NCI-H345 (cell line): ENCODE measurements at places on chromosomes 3 and 15.

GRCh38 chr3:188271226-188271914 is 117.4 kb downstream of the LPP start:
- DNase-seq: no peak

- DNase-seq: no peak
Observed at GRCh38 chr3:8813411-8813810, 44.0 kb upstream of the OXTR start.

- DNase-seq: no peak
Observed at GRCh38 chr3:77945320-77945719, 905.4 kb downstream of the ROBO2 start.

DNA sequence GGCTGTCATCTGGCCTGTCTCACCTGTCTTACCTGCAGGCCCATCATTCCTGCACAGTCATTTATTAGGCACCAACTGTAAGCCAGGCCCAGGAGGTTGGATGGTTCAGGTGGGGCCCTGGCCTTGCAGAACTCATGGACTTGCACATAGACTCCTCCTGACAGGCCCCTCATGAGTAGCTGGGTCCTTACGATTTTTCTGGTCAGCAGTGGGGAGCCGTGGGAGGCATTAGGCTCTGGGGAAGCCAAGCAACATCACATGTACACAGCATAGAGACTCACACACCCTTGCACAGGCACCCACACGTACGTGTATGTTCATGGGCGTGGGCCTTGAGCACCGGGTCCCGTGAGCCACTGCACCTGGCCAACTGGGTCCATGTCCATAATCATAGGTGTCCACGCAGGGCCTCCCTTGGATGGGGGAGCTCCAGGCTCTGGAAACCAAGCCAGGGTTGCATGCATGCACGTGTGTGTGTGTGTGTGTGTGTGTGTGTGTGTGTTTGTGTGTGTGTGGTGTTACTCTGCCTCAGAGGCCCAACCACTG is 20.3 kb downstream of the CISH start:
- DNase-seq: no peak

DNA sequence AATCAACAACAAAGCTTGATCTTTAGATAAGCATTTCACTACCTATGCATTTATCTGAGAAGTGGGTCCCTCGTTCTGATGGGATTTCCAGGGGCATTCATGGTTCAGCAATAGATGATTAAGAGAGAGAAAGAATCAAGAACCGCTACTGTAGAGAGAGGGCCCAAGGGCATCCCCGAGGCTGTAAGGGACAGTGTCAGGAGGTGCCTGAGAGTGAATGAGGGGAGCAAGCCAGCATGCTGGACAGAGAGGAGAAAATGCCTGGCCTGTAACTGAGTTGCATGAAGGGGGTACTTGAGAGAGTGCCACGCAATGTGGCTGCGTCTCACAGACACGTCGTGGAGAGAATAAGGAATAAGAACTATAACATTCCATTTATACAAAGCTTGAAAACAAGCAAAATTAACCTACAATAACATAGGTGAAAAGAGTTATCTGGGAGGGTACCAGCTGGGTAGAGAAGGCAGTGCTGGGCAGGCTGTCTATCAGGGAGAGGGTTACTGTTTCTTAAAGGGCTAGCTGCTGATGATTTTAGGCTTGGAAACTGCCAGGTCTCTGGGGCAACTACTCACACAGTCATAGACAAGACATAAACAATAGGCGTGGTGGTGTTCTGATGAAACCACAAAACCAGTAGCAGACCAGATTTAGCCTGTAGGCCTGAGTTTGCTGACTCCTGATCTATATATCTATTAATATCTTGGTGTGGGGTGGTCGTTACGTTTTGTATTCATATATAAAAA is 374.6 kb upstream of the CFAP20DC start:
- DNase-seq: no peak

DNA sequence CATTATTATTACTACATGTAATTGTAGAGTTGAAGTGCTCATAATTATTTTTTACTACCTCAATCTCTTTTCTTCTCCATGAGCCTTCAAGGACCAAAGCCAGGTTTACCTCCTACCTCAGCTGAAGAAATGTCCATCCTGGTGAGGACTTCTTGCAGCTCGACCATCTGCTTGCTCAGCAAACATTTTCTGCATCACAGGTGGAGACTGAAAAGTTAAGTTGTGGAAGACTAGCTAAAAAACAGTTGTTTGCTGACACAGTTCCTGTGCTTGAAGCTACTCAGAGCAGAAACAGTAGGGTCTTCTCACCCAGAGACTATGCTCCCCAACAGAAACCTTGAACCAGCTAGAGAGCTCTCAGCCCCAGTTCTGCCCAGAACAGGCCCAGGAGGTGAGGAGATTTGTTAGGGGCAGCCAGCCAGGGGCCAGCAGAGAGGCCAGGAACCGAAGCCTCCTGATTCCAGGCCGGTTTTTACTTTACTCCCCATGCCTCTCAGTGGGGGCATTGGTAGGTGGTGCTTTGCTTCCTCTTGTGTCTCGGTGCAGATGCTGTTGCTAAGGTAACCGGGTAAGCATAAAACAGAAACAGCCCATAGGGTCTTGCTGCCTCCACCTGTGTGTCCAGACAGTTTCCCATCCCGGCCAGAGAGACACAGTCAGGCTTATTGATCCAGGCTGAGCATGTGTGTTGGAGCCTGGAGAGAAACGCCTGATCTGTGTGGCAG is 54.9 kb downstream of the CCNL1 start:
- peak; percentile 43 for DNase-seq

DNA sequence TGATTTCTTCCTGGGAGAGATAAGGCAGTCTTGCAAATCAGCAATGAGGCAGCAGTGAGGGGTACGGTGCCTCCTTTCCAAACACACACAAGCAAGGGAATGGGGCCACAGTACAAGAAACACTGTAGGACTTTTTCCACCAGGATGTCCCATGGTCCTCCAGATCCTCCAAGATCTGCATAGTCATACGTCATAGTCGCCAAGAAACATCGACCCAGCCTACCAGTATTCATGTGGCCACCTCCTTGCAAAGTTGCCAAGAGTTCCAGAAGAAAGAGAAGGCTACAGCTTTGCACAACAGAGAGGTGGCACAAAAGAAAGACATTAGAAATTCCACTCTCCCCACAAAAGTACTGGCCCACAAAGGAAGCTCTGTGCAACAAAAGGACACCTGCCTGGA is 257.9 kb downstream of the CTNNB1 start:
- DNase-seq: no peak

DNA sequence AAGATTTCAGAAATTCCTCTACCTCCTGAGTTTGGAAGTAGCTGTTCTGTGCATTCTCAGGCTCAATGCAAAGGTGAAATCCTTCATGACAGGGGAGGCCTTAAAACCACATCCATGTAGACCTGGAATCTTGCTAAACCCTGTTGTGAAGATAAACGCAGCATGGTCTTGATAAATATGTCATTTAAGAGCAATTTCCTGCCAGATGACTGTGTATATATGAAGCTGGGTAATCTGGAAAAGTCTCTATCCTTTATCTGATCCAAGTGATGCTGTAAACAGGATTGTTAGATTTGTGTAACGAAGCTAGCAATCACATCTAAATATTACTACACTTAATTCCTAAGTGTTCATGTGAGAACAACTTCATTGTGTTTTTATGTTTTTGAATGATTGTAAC is 9.1 kb downstream of the MCTP2 start:
- no peak for DNase-seq

- DNase-seq: no peak
Observed at GRCh38 chr15:27843146-27843545, 256.0 kb downstream of the OCA2 start.

GRCh38 chr3:23698652-23699313 is 107.0 kb upstream of the UBE2E1 start:
- no peak for DNase-seq

GRCh38 chr3:126151562-126152302 is 28.7 kb downstream of the ALDH1L1 start:
- DNase-seq: no peak

DNA sequence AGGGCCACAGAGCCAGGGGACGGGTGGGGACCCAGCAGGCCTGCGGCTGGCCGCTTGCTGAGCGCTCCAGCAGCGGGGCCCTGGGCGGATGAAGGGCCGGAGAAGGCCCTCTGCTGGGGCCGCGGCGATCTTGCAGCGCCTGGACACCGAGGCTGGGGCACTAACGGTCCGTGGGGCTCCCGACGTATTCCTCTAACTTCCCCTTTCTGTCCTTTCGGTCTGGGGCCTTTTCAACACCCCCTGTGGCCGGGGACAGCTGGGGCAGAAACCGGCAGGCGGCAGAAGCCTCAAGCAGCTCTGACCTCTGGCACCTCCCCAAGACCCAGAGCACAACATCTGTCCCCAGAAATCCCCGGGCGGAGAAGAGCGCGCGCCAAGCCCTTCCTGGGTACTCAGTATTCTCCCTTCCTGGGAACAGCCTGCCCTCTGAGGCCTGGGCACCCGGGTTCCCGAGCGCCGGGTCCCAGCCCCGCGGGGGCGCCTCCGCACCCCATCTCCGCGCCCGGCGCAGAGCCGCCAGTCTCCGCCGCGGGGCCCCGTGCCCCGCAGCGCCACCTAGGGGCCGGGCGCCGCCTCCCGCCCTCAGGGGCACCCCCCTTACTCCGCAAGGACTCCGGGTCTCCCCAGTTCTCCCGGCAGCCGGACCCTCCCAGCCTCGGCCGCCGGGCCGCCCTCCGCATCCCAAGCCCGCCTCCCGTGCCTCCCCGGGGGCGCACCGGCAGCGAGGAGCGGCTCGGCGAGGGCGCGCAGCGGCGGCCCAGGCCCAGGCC is 582 bp upstream of the SLCO3A1 start:
- DNase-seq: peak; percentile 39

DNA sequence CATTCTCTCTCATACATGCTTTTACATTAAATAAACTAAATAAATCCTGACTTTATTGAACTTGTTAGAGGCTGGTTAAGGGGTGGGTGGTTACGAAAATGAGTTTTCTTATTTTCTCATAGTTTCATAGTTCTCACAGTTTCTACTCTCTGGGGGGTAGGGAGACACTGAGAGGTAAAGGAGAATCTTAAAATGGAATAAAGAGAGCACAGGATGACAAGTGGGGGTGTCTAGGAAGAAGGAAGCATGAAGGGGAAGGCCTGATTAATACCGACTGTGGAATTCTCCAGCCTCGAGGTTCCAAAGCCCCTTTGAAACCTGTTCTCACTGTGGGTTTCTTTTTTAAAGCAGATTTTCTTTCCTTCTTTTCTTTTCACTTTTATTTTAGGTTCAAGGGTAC is 66.4 kb upstream of the TRA2B start:
- no peak for DNase-seq

- DNase-seq: no peak
Observed at GRCh38 chr15:47039225-47039624, 678.1 kb upstream of the SEMA6D start.

DNA sequence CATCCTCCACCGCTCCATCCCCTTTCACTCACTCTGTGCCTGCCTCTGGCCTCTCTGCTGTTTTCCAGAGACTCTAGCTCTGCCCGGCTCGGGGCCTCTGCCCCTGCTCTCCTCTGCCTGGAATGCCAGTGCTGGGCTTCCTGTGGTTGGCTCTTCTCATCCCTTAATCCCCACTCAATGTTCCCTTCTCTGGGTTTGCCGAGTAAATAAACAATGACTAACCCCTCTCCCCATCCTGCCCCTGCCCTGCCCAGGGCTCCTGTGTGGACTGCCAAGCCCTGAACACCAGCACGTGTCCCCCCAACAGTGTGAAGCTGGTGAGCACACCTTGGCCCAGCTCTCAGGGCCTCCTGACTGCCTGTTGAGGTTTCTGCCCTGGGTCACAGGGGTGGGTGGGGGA is 12.2 kb downstream of the STAB1 start:
- no peak for DNase-seq

GRCh38 chr3:18295171-18295920 is 129.8 kb downstream of the SATB1 start:
- no peak for DNase-seq

DNA sequence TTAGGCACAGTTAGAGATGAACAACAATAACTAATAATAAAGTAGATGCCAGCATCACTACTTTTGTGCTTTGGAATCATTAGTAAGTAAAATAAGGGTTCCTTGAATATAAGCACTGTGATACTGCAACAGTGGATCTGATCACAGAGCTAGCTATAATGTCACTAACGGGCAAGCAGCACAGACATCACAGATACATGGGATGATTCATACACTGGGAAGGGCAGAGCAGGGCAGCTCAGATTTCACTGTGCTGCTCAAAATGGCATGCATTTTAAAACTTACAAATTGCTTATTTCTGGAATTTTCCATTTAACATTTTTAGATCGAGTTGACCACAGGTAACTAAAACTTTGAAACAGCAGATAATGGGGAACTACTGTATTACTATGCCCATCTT is 476.6 kb downstream of the FHIT start:
- DNase-seq: no peak
